Activated CD8-positive, alpha-beta memory T cell treated with anti-CD3 and anti-CD28 coated beads for 48 hours (primary cell): ENCODE measurements at places on chromosomes 13 and 19.

GRCh38 chr13:90534617-90535370, 812.7 kb upstream of the MIR17HG start:
- DNase-seq, result no peak

GRCh38 chr19:47511128-47511517, 3.7 kb downstream of the NAPA start:
- no peak for DNase-seq

- no peak for DNase-seq
Measured at GRCh38 chr19:10896851-10897526, 25.6 kb downstream of the CARM1 start.

DNA sequence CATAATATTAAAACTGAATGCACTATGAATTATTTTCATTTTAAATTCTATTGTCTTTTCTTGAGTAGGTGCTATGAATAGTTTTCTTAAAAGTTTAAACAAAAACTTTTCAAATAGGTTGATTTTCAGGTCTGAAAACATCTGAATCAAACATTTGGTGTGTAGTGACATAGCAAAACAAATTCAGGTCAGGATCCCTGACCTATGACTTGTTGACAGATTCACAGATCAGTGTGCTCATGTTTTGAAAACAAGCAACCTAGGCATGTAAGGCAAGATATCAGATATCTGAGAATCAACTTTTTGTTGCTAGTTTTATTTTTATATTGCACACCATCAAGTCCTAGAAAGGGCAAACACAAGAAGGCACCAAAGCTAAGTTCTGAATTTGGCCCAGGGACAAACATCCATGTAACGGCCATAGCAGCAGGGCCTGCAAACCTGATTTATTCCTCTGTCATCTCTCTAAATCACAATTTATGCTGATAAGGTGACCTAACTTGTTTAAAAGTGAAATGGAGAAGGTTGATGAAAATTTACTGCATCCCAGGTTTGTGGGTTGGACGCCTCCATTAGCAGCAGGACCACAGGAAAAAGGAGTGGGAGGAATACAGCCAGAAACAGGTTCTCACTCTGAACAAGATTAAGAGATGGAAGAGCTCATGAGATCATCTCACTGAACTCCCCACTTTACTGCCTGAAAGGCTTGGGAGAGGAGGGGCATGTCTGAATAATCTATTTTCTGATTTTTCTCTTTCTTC, 337.7 kb downstream of the KCNRG start:
- DNase-seq, result no peak

- no peak for DNase-seq
Measured at GRCh38 chr13:21548577-21548976, 55.4 kb downstream of the MICU2 start.

DNA sequence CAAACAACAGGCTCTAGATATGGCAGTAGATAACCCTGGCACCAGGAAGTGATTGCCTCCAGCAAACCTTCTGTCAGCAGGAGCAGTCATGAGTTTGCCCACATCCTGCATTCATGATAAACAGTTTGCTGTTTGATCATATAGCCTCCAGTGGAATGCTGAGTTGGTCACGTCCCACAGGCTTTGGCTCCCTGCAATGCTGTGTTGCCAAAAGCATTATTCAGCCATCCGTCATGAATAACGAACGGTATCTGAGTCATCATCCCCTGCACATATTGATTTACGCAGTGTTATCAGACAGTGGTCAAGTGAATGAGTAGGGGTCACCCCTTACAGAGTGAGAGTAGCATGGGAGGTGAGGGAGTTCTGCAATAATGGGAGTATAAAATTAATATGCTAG, 21.9 kb upstream of the ZNF432 start:
- DNase-seq, result no peak

- DNase-seq, result no peak
Measured at GRCh38 chr13:107665926-107666458, 549.3 kb downstream of the LIG4 start.
